ENCODE measurements at places on chromosomes 4 and X.
A peak's percentile ranks its signal among the peaks of the same experiment; 100 is the strongest.

- no peak for DNase-seq
Observed at GRCh38 chr4:77158487-77158861, 1.5 kb downstream of the CCNG2 start.

DNA sequence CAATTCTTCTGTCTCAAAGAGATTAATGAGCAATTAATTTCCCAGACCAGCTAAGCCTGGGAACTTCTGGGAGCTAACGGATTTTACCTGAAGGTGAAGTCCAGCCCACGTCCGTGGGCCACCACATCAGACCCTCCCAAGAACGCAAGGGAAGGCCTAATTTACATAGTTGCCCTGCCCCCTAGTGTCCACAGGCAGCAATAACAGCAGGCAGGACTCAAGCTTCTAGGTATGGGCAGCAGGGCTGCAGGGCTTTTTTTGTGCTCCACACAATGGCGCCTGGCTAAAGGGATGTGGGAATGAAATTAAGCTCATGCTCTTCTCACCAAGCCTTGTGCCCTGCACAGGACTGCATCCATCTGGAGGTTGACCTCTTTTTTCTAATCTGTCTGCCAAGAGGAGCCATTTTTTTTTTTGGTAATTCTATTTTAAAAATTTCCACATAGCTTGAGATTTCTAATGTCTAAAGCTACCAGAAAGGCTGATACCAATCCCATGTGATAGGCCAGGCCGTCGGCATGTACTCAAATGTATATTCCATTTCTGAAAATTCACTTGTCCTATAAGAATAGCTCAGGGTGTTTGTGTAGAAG lies 111.9 kb upstream of the TMEM164 start:
- DNase-seq = peak; percentile 46

DNA sequence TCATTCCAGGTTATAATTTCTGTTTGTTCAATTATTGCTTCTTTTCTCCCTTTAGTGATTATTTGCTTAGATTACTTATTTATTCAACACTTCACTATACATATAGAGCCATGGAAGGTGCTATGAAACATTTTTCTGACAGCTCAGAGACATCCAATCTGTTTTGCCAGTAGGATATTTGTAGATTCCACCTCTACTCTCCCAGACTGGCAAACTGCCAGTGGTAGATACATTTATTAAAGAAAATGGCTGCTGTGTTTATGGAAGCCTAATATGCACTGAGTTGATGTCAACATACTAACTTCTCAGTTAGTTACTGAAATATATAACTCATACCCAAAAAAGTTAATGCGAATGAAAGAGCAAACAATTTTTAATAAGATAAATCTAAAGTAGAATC lies 348.6 kb downstream of the TRAM1L1 start:
- no peak for DNase-seq

DNA sequence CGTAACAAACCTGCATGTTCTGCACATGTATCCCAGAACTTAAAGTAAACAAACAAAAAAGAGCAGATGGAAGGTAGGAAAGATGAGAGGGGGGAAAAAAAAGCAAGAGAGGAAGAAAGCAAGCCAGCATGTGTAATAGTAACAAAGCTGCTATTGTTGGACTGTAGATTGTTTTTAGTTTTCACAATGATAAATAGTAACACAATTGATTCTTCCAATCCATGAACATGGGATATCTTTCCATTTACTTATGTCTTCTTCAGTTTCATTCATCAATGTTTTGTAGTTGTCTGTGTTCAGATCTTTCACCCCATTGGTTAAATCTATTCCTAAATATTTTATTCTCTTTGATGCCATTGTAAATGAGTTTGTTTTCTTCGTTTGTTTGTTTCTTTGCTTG lies 85.0 kb upstream of the TBC1D9 start:
- no peak for DNase-seq

- DNase-seq = no peak
Observed at GRCh38 chrX:119398974-119399771, at the start of gene SLC25A43. Gene SLC25A43, plus strand, starts transcription at chrX:119399336. Its CDS starts 68 bp downstream, at chrX:119399404.

- no peak for DNase-seq
Observed at GRCh38 chr4:73005514-73005913, 64.0 kb downstream of the COX18 start.

GRCh38 chr4:42197341-42197740 lies 44.9 kb upstream of the BEND4 start:
- no peak for DNase-seq

DNA sequence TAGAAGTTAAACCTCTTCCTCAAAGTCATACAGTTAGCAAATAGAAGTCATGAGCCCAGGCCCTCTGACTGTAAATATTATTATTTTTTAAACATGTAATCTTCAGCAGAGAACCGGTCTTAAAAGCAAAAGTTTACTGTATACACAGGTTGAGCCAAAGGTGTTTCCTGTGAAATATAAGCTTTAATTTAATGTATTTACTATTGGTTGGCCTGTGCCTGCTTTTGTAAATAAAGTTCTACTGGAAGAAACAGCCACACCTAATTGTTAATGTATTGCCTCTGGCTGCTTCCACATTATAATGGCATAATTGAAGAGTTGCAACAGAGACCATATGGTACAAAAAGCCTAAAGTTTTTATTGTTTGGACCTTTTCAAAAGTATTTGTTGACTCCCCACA lies 61.0 kb upstream of the PRDM8 start:
- DNase-seq = no peak

DNA sequence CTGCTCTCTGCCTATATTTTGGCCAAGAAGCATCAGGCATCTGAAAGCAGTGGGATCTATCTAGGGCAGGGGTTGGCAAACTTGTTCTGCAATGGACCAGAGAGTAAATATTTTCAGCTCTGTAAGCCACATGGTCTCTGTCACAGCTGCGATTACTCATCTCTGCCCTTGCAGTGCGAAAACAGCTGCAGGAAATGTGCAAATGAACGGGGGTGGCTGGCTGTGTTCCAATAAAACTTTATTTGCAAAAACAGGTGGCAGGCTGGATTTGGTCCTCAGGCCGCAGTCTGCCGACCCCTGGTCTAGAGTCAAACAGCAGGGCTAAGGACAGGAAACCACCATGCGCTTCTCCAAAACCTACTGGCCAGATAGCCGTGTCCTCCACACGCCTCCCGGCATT lies 48.6 kb downstream of the ACOX3 start:
- peak; percentile 11 for DNase-seq

DNA sequence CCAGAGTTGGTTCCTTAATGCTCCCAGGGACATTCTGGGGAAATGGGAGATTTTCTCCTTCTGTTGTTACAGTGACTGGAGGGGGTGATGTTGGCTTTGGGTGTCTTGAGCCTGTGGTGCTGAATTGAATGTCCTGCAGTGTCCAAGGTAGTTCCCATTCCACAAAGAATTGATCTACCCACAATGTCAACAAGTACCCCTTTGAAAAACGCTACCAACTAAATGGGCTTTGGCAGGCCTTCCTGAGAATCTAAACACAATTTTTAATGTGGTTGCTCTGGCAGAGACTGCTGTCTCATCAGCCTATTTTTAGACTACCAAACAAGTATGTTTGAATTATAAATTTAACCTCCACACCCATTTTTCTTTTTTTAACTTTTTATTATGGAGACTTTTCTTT lies 69.4 kb downstream of the CCKAR start:
- no peak for DNase-seq

DNA sequence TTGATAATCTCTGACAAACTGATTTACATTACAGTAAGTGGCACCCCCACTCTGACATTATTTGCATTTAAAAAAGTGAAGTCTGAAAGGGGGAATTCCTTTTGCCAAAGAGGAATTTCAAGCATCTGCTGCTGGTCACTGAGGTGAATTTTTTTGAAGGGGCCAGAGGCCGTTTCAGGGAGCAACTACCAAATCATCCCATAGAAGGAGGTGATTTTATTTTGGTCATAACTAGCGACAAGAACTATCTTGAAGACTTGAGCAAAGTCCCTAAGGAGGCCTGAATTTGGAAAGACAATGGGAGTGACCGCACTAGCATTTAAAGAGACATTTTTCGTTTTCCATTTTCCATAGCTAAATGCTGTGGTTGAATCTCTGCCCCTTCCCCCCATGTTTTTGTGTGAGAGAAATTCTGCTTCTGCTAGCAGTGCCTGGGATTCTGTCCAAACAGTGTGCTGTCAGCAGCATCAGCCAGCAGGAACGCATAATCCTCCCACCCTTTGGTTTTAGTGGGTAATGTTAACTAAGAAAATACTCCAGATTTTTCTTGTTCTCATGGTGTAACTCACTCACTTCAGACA lies 110.1 kb upstream of the MED14 start:
- no peak for DNase-seq

DNA sequence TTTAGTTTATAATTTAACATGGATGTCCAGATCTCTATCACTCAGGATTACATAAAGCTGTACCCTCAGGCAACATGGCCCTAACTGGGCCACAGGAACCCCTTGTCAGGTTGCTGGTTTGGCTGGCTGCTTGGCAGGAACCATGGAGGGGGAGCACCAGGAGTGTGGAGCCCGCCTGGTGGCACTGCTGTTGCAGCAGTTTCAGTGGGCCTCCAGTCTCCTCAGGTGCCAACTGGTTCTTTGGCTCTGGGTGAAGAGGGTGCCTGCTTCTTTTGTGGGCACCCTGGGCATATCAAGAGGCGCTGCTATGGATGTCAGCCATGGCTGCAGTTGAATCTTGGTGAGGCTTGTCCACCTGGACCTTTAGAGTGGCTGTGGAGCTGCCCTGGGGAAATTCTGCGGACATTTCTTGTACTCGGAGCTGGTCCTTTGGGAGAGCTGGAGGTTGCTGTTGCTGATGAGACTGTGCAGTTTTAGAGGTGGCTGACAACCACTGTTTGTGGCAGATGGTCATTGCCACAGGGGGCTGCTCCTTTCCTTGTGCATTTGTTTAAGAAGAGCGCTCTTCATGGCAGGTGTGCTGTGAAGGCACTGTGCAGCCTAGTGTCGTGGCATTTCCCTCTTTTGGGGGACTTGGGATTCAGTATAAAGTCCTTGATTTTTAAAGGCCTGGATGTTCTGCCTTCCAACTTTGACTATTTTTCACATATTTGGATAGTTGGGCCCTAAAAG lies 10.3 kb upstream of the SMIM14 start:
- no peak for DNase-seq

DNA sequence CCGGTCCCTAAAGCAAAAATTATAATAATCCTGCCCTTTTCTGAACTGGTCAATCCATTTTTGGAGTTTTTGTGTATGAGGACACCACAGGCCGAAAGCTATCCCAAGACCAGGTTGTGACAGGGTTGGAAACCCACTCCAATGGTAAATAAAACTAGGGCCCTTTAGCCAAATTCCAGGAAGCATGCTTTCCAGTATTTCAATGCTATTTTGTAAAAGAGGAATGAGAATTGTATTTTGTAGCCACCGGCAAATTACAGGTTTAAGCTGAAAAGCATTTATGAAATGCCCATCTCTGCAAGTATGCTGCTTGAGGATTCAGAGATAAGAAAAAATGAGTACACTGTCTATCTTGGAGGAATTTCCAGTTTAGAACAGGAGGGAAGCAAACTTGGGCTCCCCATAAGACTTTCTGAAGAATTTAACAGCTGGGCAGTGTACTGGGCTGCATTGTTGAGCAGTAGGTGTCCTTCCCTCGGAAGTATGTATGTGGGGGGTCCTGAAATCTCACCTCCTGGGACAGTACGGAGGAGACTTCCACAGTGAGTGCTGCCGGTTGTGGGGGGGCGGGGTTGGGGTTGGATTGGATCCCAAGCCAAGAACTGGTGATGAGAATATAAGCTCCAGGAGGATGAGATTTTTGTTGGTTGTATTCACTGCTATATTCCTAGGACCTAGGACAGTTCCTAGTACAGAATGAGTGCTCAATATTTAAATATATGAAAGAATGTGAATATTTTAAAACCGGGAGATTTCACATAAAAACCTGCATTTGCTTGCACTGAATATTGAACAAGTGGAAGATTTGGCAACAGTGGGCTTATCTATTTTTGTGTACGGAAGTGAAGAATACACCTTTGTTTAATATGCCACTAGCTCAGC lies 26.8 kb downstream of the OCIAD2 start:
- no peak for DNase-seq

DNA sequence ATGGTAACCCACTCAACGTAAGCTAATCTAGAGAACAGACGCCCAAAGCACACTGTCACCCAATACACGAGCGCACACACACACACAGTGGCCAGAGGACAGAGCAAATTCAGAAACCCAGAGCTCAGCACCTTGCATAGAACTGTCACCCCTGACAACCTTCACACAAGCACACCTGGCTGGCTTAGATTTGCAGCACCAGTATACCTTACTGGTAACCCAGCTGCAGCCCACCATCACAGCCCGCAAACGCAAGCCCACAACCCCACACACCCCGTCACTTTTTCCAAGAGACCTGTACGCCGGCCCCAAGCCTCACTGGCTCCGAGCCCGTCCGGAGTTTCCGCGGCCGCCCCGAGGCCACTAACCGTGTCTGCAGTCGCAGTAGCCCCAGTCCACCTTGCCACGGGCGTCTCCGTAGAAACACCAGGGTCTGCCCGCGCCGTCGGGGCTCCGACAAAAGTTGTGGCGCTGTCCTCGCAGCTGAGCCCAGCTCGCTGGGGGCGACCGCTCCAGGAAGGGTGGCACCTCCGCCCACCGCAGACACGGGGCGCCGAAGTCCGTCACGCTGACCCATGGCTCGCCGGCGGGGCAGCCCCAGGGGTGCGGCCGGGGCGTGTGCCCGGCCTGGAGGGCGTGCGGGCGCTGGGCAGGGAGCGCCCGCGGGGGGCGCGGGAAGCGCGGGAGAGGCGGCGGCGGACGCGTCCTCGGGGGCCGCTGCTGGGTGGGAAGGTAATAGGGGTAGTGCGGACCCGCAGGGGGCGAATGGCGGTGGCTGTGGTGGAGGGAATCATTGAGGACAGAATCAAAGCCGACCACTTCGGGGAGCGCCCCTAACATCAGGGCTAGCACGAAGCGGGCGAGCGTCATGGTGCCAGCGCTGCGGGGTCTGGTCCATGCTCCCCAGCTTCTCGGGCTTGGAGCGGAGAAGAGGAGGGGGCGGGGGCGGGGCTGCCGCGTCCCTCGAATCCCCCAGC lies 664 bp downstream of the PRSS12 start:
- DNase-seq = no peak

- no peak for DNase-seq
Observed at GRCh38 chr4:39383690-39384089, 17.5 kb upstream of the RFC1 start.

GRCh38 chr4:10925996-10926395 lies 241.4 kb upstream of the CLNK start:
- no peak for DNase-seq

DNA sequence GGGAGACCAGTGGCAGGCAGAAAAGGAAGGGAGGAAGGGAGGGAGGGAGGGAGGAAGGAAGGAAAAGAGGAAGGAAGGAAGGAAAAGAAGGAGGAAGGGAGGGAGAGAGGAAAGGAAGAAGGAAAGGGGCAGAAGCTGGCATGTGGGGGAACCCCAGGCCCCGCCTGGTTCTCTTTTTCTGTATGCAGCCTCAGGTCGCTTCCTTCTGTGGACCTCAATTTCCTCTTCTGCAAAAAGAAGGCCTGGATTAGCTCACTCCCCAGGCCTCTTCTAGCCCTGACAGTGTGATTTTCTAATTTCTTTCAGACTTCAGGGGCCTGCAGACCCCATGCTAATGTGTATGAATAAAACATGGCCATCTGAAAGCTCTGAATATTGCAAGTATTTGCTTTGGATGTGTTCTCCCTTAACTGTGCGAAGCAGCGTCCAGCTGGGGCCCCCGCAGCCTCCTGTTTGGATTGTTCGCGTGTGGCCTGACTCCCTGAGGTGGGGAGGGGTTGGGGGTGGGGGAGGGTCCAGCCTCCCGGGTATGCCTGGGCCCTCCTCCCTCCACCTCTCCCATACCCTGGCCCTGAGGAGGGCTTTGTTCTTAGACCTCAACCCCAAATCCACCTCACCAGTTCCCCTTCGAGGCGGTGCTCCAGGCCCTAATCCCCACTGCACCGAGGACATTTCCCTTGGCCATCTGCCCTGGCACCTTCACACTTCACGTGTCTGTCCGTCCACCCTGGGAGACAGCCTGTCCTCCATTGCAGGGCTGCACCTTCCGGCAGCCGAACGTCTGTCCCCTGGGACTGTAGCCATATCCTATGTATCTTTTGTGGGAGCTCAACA lies 199.9 kb upstream of the ATP6AP2 start:
- no peak for DNase-seq
